ENCODE measurements at places on chromosomes 16 and 17.
A peak's percentile ranks its signal among the peaks of the same experiment; 100 is the strongest.

GRCh38 chr17:44909681-44910144 lies 5.6 kb downstream of the GFAP start:
- DNase-seq: no peak

GRCh38 chr17:80774146-80774545 lies 217.5 kb upstream of the CHMP6 start:
- no peak for DNase-seq

DNA sequence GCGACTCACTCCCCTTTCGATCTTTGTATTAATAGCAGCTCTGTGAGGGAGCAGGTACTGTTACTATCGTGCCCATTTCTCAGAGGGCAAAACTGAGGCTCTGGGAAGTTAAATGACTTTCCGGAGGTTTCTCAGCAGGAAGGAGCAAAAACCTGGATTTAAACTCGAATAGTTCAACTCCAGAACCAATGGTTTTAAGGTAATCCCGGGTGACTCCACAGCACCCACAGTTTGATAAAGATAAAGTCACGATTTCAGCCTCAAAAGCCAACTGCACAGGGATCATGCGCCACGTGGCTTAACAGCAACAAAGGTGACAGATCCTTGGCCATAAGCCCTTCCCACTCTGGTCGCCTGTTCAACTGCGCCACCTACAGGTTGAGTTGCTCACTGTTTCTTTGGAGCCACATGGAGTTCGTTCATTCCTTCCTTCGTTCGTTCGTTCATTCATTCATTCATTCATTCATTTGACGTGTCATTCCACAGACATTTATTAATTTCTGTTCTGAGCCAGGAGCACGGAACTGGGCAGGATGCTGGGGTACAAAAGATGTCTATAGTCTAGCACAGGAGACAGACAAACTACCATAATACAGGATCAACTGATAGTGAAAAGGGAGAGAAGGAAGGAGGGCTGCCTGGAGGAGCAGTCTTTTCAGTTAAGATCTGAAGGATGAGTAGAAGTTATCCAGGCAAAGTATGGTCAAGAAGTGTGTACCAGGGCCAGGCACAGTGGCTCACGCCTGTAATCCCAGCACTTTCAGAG lies 134.8 kb downstream of the HS3ST2 start:
- peak; percentile 83 for DNase-seq

DNA sequence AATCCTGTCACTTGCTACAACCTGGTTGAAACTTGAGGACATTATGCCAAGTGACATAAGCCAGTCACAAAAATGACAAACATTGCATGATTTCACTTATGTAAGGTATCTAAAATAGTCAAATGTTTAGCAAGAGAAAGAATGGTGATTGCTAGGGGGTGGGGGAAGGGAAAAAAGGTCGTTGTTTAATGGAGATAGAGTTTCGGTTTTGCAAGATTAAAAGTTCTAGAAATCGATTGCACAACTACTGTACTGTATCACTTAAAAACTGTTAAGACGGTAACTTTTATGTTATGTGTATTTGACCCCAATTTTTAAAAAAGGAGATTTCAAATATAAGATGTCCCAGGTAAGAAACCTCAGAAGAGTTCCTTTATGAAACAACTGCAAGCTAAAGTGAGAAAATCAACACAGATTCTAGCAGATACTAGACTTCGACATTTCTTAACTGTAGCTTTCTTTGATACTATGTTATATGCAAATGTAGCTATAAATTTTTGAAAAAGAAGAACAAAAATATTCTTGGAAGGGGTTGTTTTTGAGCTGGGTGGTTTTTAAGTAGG lies 5.9 kb downstream of the MEOX1 start:
- DNase-seq: peak; percentile 57

- DNase-seq: no peak
These were observed 1.8 kb upstream of the RASD1 start for GRCh38 chr17:17497845-17498520.

DNA sequence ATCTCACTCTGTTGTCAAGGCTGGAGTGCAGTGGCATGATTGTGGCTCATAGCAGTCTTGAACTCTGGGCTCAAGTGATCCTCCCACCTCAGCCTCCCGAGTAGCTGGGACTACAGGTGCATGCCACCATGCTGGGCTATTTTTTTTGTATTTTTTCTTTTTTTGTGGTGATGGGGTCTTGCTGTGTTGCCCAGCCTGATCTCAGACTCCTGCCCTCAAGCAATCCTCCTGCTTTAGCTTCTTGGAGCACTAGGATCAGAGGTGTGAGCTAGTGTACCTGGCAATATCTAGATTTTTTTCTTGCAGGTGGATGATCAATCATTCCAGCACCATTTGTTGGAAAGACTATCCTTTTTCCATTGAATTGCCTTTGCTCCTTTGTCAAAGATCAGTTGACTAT lies 52.8 kb upstream of the IL34 start:
- no peak for DNase-seq

- peak; percentile 97 for DNase-seq
These were observed 697 bp downstream of the CTF1 start for GRCh38 chr16:30896889-30897733.

- DNase-seq: no peak
These were observed 27.2 kb downstream of the NAGPA start for GRCh38 chr16:5006348-5007193.

DNA sequence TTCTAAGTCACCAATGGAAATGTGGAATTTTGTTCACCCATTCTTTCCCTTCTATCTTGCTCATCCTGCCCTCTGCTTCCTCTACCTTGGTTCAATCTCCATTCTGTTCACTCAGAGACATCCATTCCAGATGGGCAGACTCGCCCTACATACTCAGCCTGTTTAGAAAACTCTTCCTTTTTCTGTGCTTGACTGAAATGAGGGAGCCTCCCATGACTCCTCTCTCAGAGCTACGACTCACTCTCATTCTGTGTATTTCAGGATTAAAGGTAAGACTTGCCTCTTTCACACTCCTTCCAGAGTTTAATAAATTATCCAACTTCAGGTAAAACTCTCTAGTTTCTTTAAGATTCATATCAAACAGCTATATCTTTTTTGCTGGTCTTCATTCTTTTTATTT lies 182.8 kb downstream of the HS3ST3A1 start:
- DNase-seq: no peak

GRCh38 chr16:49972961-49973360 lies 52.1 kb upstream of the CNEP1R1 start:
- no peak for DNase-seq

GRCh38 chr17:494601-495265 lies 142.1 kb upstream of the RPH3AL start:
- peak; percentile 27 for DNase-seq

GRCh38 chr17:78237401-78238012 lies 6.1 kb downstream of the TMEM235 start:
- no peak for DNase-seq

DNA sequence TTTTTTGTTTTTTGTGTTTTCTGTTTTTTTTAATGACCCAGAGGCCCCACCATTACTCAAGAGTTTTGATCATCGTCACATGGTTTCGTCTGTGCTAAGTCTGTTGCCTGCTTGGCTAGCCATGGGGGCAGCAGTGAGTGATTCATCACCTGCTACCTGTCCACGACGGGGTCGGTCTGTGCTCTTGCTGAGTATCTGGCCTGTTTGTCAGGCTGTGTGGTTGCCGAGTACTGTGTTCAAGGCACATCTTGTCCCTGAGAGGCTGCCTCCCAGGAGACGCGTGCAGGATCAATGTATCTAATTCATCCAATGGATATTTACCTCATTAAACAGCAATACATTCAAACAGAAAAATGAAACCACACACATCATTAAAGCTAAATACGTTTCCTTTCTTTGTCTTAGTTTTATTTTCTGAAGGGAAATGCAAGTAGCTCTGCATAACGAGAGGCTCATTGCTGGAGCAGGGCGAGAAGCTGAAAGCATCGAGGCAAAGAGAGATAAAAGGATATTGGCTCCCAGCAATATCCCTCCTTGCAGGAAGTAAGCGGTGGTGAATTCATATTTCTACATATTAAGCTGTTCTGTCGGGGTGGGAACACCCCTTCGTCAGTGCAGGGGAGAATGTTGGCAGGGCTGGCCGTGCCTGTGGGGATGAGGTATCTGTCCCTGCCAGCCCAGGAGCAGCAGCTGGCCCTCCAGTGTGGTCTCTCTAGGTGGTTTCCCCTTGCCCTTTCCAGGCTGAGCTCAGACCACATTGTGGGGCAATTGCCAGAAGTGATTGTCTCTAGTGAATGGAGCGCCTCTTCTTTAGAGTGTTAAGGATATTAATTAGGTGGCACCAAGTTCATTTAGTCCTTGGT lies 166.2 kb upstream of the ASIC2 start:
- DNase-seq: no peak

DNA sequence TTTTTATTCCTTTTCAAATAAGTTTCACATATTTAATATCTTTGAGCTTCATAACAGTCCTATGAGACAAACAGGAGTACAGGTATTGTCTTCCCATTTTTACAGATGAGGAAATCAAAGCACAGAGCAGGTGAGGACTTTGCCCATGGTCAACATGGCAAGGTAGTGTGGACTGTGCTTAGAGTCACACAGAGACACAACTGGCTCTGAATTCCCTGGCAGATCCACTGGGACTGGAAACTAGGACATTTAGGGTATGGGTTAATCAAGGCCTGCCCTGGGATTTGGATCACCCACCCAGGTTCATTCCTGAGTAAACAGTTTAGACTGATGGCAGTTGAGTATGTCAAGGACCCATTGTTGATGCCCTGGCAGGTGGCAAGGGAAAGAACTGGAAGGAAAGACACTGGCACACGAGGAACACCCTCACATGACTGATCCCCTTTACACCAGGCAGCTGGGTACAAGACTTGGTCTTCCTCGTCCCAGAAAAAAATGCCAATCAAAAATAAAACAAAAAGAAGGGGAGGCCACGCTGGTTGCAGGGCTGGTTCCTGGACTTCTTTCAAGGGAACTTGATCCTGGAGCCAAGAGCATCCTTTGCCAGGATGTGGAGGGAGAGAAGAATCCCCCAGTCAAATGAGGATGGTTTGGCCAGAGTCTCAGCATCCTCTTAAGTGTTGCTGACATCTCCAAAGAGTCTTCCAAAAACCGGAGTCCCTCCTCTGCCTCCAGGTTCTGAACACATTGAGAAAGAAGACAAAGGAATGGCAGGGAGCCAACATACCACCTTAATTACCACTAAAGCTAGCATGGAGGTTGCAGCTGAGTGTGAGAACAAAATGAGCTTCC lies 34.9 kb downstream of the CHD9 start:
- no peak for DNase-seq

GRCh38 chr17:385178-385835 lies 32.7 kb upstream of the RPH3AL start:
- DNase-seq: peak; percentile 34

DNA sequence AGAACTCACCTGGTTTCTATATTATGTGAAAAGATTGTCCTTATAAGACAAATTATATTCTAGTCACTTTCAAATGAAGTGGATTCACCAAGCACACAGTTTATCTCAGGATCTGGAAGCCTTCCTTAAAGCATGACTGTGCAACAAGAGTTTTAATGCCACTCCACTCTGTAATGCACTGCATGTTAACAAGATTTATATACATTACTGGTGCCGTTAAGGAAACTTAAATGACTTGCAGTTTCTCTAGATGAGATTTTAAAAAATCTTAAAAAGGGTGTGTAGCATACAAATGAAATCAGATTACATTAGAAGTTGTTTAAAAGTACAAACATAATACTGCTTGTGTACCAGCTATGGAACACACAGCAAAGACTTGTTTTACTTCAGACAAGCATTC lies 150.8 kb downstream of the SNX11 start:
- DNase-seq: peak; percentile 22

GRCh38 chr17:75250009-75250471 lies 11.4 kb downstream of the GGA3 start:
- no peak for DNase-seq

GRCh38 chr16:56789360-56789759 lies 59.4 kb downstream of the NUP93 start:
- peak; percentile 67 for DNase-seq

DNA sequence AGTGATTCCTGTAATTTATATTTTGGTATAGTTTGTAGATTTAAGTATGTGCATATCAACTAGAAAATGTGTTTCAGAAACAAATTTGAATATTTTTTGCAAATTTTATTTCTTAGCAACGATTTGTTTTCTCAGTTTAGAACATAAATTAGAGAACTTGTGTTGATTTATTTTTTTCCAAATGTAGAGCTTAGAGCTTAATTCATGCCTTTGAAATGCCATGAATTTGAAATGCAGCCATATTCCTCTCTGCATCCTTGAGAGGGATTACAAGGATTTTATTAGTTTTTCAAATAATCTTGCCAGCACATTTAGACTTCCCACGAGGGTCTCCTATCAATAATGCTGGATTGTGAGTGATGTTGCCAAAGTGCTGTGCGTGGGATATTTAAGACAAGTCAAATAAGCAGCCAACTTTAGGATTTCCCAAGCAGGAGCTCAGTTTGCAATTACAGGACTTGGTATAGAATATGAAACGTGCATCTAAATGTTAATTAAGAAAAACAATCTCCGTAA lies 6.7 kb upstream of the SMPD3 start:
- no peak for DNase-seq

GRCh38 chr17:19449656-19450055 lies 38.6 kb downstream of the RNF112 start:
- no peak for DNase-seq

DNA sequence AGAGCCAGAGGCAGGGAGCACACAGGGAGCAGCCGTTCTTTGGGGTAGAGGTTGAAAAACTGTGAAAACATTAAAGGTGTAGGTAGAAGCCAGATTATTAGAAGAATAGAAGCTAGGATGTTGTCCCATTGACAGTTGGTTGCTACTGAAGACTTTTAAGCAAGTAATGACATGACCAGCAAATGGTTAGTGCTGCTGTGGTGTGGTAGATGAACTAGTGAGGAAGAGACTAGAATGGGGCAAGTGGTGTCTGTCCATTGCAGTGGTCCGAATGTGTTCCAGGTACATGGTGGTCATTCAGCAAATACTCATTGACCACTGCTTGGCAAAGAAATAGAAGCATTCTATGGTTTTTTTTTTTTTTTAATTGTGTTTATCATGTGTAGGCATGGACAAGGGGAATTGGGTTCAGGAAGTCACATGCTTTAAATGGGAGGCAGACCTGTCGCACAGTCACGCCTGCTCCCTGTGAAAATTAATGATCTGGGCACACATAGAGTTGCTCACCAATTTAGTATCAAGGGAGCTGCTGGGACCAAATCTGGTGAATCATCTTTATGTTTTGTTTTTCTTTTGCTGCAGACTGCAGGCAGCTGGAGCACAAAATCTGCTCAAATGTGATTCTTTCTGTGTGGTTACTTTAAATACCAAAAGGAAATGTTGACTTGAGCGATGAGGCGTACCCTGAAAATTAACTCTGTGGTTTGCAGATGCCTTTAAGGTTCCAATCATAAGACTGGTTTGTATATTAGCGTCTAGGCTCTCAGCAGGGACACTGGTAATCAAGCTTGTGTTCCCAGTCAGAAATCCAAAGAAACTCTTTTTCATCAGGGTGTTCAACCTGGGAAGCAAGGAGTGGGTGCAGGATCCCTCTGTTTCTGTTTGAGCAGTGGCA lies 30.7 kb downstream of the YPEL2 start:
- no peak for DNase-seq

GRCh38 chr17:68701046-68701445 lies 99.9 kb upstream of the FAM20A start:
- DNase-seq: no peak

GRCh38 chr16:27181019-27181790 lies 22.1 kb upstream of the KDM8 start:
- no peak for DNase-seq

All from hematopoietic multipotent progenitor cell treated with erythropoietin and hydrocortisone succinate and interleukin-3 and kit ligand, for 6 days (in vitro differentiated cells).